AG20443 (cell line): ENCODE measurements at places on chromosomes 7 and 10.
A peak's percentile ranks its signal among the peaks of the same experiment; 100 is the strongest.

- DNase-seq = peak; percentile 7
Observed at GRCh38 chr7:157291404-157292080, 45.3 kb upstream of the DNAJB6 start.

GRCh38 chr10:114544045-114544659 lies 113.9 kb downstream of the ABLIM1 start:
- no peak for DNase-seq

DNA sequence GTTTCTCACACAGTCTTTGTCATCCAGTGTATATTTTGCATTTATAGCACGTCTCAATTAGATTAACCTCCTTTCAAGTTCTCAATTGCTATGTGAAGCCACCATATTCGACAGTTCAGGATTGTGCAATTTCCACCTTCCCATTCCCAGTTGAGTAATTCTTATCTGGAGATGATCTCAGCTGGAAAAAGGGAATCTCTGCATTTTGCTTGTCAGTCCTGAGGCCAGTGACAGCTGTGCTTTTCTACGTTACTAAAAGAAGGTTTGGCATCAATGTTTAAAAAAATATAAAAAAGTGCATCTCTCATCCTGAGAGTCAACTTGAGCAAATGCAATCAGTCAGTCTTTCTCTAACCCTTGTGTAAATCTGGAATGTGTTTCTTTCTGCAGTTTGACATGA lies 247.7 kb downstream of the PRKG1 start:
- no peak for DNase-seq

GRCh38 chr7:39749177-39749576 lies 125.8 kb downstream of the RALA start:
- DNase-seq = peak; percentile 65

DNA sequence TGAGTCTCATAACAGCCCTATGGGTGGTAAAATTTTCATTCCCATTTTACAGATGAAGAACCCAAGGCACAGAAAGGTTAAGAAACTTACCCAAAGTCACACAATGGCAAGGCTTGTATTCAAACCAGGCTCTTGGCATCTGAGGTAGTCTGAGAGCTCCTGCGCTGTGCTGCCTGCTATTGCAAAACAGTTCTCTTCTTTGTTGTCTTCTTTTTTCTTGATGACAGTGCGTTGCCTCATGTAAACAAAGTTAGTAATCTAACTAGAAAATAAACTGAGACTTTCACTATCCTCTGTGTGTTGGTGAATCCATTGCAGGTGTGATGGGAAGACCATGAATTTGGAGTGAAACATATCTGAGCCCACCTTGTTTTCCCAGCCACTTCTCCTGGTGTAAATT lies 240.8 kb downstream of the PTEN start:
- no peak for DNase-seq

DNA sequence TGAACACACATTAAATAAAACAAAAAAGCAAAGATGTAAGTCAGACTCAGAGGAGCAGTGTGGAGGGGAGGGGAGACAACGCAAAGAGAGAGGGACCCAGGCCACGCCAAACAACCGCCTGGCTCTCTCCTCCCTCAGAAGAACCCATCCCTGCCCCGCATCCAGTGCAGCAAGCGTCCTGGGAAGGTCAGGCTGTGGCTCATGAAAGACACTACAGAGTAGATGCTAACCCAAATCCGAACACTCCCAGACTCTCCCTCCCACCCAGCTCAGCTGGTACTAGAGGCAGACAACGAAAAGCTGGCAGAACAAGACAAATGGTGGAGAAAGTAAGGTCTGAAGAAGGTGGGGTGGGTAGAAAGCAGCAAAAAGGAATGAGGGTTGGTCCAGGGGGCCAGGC lies 39.0 kb downstream of the KCNMA1 start:
- no peak for DNase-seq

- peak; percentile 11 for DNase-seq
Observed at GRCh38 chr7:19284596-19285300, 139.5 kb upstream of the FERD3L start.

DNA sequence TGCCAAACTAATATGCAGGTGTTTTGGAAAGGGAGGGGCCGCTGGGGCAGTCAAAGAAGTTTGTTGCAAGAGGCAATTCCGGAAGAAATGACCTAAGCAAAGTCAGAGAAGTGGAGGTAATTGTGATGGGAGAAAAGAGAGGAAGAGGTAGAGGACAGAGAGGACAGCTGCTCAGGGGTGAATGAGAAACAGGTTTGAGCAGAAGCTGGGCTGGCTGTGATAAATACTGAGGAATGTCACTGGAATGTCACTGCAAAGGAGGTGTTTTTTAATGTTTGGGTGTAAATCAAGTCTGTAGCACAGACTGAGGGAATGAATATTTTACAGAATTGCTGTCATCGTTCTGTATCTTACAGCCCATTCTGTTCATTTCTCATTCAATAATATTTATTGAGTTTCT lies 207.2 kb downstream of the DPP6 start:
- DNase-seq = no peak

- DNase-seq = peak; percentile 42
Observed at GRCh38 chr10:60846173-60846572, 67.9 kb downstream of the CDK1 start.

GRCh38 chr10:113386005-113386404 lies 166.8 kb upstream of the HABP2 start:
- DNase-seq = peak; percentile 66

- DNase-seq = no peak
Observed at GRCh38 chr10:106746868-106747267, 417.6 kb downstream of the SORCS1 start.

- DNase-seq = no peak
Observed at GRCh38 chr7:70635633-70636032, 496.3 kb upstream of the GALNT17 start.

GRCh38 chr10:31520986-31521831 lies 202.2 kb downstream of the ZEB1 start:
- DNase-seq = no peak

DNA sequence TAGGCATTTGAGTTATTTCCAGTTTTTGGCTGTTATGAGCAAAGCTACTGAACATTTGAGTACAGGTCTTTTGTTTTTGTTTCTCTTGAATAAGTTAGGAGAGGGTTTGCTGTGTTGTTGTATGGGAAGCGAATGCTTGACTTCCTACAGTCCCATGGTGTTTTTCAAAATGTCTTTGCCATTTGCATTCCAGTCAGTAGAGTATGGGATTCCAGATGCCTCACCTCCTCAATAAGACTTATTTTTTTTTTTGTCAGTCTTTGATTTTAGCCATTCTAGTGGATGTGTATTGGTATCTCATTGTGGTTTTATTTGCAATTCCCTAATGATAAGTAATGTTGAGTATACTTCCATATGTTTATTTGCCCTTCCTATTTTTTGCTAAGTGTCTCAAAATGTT lies 19.4 kb downstream of the CDK13 start:
- no peak for DNase-seq

DNA sequence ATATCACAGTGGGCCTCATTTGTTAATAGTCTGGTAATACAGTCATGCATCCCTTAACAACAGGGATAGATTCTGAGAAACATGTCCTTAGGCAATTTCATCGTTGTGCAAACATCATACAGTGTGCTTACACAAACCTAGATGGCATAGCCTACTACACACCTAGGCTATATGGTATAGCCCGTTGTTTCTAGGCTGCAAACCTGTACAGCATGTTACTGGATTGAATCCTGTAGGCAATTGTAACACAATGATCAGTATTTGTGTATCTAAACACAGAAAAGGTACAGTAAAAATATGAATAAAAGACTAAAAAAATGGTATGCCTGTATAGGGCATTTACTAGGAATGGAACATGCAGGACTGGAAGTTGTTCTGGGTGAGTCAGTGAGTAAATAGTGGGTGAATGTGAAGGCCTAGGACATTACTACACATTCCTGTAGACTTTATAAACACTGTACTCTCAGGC lies 12.0 kb upstream of the RHOBTB1 start:
- DNase-seq = no peak

GRCh38 chr7:7889791-7890568 lies 78.6 kb upstream of the GLCCI1 start:
- no peak for DNase-seq

GRCh38 chr7:120060281-120060680 lies 212.7 kb upstream of the KCND2 start:
- DNase-seq = no peak

- DNase-seq = no peak
Observed at GRCh38 chr7:107494315-107494751, 24.5 kb downstream of the GPR22 start.

DNA sequence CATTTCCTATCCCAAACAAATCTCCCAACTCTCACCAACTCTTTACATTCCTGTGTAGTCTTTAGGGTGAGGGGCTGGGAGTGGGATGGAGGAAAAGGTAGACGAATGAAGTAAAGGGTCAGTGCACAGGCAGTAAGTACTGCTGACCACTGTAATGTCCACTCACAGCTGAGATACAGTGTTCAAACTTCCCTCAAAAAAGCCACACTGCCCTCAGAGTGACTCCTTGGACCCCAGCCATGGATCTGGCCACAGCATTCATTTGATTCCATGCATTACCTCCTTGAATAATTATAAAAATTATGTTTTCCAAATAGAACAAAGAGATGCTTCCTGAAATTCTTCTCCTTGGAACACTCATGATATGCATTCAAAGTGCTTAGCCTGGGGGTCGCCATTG lies 19.8 kb upstream of the HIPK2 start:
- DNase-seq = no peak

DNA sequence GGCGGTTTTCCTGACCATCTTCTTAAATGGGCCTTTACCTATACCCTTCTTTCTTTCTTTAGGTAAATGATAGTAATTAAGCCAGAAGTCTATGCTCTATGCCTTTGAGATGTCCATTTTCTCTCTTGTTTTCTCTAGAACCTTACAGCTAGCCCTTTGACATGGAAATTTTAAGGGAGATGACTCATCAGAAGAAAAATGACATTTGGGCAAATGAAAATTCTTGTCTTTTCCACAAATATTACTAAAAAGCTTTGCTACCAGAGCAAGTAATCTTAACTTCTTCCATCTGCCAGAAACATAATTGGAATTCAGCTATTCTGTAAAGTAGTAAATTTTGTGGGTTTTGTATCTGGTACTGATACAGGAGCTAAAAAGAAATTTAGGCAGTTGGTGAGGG lies 59.5 kb downstream of the CCDC3 start:
- DNase-seq = no peak

DNA sequence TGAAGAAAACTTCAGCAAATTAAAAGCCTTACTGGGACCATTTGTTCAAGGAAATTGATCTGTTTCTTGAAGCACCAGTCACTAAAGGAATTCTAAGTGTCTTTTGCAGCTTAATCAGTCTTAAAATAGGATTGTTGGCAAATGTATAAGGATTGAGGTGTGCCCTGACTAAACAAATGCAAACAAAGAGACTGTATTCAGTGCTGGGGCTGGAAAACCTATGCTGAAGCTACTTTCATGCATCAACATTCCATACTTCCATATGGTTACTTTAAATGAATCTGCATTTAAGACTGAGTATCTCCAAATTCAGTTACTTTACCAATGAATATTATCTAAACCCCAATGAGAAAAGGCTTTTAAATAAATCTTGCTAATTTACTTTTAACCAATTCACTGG lies 183.3 kb downstream of the ELAPOR2 start:
- no peak for DNase-seq

DNA sequence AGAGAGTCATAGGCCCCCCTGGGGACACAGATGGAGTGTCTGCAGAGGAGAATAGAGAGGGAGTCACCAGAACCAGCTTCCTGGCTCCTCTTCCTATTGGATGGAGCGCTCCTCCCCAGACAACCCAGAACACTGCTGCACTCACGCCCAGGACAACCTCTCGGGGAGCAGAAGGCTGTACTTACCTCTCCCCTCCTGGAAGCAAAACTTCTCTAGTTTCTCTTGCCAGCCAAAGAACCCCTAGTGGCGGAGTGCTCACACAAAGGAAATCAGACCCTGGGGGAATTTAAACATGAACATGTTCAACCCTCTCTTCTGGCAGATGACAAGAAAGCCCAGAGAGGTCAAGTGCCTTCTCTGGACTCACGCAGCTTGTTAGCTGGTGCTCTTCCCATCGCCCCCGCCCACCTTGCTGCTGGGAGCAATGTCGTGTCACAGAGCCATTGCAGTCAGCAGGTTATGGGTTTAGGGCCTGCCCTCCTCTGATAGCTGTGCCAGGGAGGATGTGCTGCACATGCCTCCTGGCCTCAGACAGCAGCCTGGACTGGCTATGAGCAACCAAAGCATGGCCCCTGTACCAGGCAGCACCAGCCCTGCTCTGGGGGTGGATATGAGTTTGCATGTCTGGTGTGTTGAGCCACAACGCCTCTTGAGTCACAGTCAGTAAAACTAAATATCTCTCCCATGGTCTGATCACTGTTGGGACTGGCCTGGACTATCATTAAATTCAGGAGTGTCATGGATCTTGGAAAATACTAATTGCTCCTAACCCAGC lies 84.4 kb downstream of the SLIT1 start:
- DNase-seq = no peak

DNA sequence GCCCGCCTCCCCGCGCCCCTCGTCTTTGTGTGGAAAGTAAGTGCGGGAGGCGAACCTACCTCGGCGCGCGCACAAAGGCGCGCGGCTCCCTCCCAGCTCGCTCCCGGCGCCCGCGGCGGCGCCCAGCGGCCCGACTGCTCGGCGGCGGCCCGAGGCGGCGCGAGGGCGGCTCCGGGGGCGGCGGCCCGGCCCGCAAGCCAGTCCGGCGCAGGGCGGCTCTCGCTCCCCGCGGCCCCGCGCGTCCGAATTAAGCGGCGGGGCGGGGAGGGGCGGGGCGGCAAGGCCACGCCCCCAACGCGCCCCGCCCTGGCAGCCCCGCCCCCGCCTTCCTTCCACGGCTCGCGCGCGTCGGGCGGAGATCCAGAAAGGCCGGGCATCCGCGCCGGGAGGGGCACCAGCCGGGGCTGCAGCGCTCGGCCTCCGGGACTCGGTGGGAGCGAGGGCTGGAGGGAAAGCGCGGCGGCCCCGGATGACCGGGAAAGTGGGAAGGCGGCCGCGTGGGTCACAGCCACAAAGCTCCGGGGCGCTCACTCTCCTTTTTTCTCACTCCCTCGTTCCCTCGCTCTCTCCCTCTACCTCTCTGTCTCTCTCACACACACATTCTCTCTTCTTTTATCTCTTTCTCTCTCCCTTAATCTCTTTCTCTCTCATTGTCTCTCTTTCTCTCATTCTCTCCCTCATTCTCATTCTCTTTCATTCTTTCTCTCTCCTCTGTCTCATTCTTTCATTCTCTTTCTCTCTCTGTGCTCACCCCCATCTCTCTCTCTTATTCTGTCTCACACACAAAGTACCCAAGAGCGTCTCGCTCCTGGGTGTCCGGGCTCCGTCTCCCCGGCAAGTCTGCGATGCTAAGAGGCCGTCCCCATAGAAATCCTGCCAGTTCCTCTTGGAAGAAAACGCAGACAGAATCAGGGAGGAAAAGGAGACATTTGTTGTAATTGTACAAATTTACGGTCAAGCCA lies 170.2 kb downstream of the FAM107B start:
- peak; percentile 94 for DNase-seq
